Ovary (tissue), 10 donors: ENCODE measurements at places on chromosomes 2 and 18. TPM values are rescaled to one million over a fixed set of nuclear protein-coding genes. Genes with fewer than 3 reads are reported as not detected.

ANKAR gene
- total RNA-seq = 23.2 TPM

NTSR2 gene
- 3.2 TPM for total RNA-seq

PFN4 gene
- 0.50 TPM for total RNA-seq

DNAH6 gene
- 14.0 TPM for total RNA-seq

LMAN1 gene
- total RNA-seq = 66.3 TPM

IL1RN gene
- 0.36 TPM for total RNA-seq

ANXA4 gene
- total RNA-seq = 49.2 TPM

HRH4 gene
- total RNA-seq = not detected

- DNase-seq = no peak
These were observed 250.9 kb downstream of the IRS1 start for GRCh38 chr2:226548732-226549131.

GRCh38 chr2:161036926-161037325, 123.3 kb upstream of the TANK start:
- no peak for DNase-seq

- no peak for DNase-seq
These were observed 33.7 kb downstream of the EHBP1 start for GRCh38 chr2:62738981-62739936.

DNA sequence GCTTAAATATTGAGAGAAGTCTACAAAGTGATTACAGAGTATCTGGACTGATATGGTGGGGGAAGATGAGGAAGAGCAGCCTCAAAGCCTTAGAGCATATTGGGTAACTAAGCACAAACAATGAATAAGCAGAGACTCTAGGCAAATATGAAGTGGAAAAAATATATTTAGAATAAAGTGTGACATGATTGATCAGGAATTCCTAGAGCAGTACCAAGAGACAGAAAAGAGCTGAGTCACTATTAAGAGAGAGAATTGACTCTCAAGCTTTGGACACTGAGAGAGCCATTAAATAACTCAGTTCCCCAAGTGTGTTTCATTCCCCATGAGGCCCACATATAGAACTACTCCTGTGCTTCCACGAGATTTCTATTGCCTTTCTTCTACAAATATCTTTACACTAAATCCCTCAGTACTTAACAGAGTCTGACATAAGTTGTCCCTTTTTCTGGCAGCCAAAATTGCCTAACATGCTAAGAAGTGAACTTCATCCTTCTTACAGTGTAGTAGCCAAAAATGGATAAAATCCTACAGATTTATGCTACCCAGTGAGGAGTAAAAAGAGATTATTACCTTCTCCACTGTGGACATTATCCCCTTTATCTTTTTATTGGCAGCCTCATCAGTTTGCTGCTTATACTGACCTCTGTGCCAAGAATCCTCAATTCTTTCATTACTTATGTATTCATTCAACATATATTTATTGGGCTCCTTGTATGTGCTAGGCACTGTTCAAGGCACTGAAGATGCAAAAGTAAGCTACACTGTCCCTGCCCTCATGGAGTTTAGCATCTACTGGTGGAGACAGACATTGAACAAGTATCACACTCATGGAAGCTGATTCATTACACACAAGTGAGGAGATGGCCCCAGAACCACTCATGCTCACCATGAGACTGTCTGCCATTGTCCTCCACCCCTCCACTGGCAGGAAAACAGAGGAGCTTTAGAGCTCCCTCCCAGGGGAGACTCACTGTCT, 45.4 kb downstream of the SLC40A1 start:
- DNase-seq = no peak
